Psoas muscle (tissue), 8 donors: ENCODE measurements at places on chromosomes 3 and 15. TPM values are rescaled to one million over a fixed set of nuclear protein-coding genes. Genes with fewer than 3 reads are reported as not detected.

- no peak overlapping the region for H3K4me3 ChIP-seq
- no peak overlapping the region for H3K27ac ChIP-seq
- H3K36me3 ChIP-seq: no peaks in the 10 kb centered on the region
- H3K4me1 ChIP-seq: no peaks in the 10 kb centered on the region
- no peaks in the 10 kb centered on the region for H3K27me3 ChIP-seq
These were observed 35.8 kb downstream of the COL8A1 start for GRCh38 chr3:99674086-99674789.

- no peak for DNase-seq
- no peaks in the 10 kb centered on the region for H3K27me3 ChIP-seq
- no peak overlapping the region for H3K4me3 ChIP-seq
- H3K27ac ChIP-seq: no peak overlapping the region
These were observed 78.2 kb upstream of the SOX2 start for GRCh38 chr3:181633556-181633955.

GRCh38 chr3:150697646-150698045, 6.1 kb downstream of the ERICH6 start:
- H3K4me3 ChIP-seq: no peak overlapping the region
- H3K27me3 ChIP-seq: no peaks in the 10 kb centered on the region
- no peak for DNase-seq
- no peak overlapping the region for H3K27ac ChIP-seq
- H3K36me3 ChIP-seq: no peaks in the 10 kb centered on the region

- H3K4me3 ChIP-seq: no peak overlapping the region
- no peak overlapping the region for H3K27ac ChIP-seq
- peaks cover 4% of the 10 kb centered on the region for H3K36me3 ChIP-seq
- no peaks in the 10 kb centered on the region for H3K27me3 ChIP-seq
- H3K4me1 ChIP-seq: peaks cover 5% of the 10 kb centered on the region
- no peak for DNase-seq
These were observed 336.2 kb upstream of the TPM1 start for GRCh38 chr15:62706317-62706716.

DNA sequence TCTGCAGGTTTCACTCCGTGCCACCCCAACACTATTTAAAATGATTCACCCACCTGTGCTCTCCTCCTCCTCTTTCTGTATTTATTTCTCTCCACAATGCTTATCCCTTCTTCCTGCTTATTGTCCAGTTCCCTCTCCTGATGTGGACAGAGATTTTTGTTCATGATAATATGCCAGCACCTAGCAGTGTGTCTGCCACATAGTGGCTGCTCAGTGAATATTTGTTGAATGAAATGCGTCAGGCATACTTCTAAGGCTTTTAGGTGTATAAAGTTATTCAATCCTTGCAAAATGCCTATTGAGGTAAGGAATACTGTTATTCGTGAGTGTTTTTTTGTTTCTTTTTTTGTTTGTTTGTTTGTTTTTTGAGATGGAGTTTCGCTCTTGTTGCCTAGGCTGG, 67.5 kb upstream of the MME start:
- H3K4me1 ChIP-seq: no peaks in the 10 kb centered on the region
- no peaks in the 10 kb centered on the region for H3K27me3 ChIP-seq
- H3K27ac ChIP-seq: no peak overlapping the region
- DNase-seq: no peak
- H3K36me3 ChIP-seq: no peaks in the 10 kb centered on the region

- H3K36me3 ChIP-seq: no peaks in the 10 kb centered on the region
- H3K27ac ChIP-seq: no peak overlapping the region
- no peaks in the 10 kb centered on the region for H3K4me1 ChIP-seq
These were observed 30.7 kb downstream of the C3orf38 start for GRCh38 chr3:88180398-88180999.

GRCh38 chr15:25740383-25741255, 122.5 kb downstream of the ATP10A start:
- H3K27ac ChIP-seq: no peak overlapping the region
- H3K4me3 ChIP-seq: no peak overlapping the region
- DNase-seq: no peak
- H3K36me3 ChIP-seq: no peaks in the 10 kb centered on the region
- H3K4me1 ChIP-seq: peaks cover 11% of the 10 kb centered on the region
- H3K27me3 ChIP-seq: no peaks in the 10 kb centered on the region

Gene CD200
- polyA plus RNA-seq: 0.75 TPM

Gene COL6A6
- 0.09 TPM for polyA plus RNA-seq

Gene NEK11
- polyA plus RNA-seq: 2.1 TPM
